CD8-positive, alpha-beta memory T cell (primary cell): ENCODE measurements at places on chromosomes 5 and 9. TPM values are rescaled to one million over a fixed set of nuclear protein-coding genes. Genes with fewer than 3 reads are reported as not detected.
A peak's percentile ranks its signal among the peaks of the same experiment; 100 is the strongest.

- no peak for DNase-seq
These were observed 389.4 kb downstream of the CTNND2 start for GRCh38 chr5:11514705-11515432.

GRCh38 chr9:80157561-80157983 is 585.8 kb downstream of the TLE4 start:
- DNase-seq: no peak

GRCh38 chr5:138240650-138241385 is 27.7 kb upstream of the CDC23 start:
- DNase-seq: no peak

GRCh38 chr9:89455356-89455824 is 42.5 kb downstream of the SEMA4D start:
- DNase-seq: peak; percentile 68

DNA sequence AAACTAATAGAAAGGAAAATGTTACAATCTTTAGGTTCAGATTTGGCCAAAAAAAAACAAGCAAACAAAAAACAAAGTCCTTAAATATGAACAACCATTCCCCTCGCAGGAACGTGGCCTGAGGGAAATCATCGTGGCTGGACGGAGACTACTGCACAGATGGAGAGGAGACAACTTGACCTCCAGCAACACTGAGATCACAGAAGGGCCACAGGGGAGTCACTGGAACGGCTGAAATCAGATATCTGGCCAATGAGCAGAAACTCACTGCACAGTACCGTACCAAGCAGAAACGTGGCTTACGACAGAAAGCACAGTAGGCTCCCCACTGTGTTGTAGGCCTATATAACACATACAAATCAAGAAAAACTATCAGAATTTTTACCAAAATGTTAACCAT is 27.7 kb downstream of the CAMSAP1 start:
- no peak for DNase-seq

GRCh38 chr5:76074487-76075065 is 8.6 kb upstream of the SV2C start:
- no peak for DNase-seq

DNA sequence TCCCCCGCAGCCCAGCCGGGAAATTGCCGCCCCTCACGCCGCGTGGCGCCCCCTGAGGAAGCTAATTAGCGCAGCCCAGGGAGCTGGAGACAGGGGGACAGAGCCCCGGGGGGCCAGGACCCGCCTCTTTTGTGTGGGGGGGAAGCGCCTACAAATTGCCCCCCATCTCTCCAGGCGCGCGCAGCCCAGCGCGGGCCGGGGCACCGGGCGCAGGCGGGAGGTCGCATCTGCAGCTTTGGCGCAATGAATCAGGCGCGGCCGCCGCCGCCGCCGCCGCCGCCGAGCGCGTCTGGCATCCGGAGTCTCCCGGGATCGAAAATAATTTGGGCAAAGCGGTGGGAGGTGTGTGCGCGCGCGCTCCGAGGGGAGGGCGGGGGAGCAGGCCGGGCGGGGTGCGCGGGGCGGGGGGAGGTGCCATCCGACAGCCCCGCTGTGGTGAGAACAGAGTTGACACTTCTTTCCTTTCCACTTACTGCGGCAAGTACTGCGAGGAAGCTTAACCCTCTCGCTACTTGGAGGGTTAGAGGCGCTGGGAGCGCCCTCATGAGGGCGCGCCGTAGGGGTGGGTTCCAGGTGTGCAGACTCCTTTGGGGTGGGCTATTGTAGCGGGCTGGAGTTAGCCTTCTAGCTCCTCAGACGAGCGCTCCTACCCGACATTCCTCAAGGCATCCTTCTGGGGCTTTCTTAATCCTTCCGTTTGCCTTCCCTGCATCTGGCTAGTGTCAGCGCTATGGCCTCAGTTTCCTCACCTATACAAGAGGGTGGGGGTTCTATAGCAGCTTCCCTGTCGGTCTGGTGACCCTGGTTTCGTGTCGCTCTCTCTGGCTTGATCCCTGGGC is 63.1 kb downstream of the CXXC5 start:
- DNase-seq: peak; percentile 62

DNA sequence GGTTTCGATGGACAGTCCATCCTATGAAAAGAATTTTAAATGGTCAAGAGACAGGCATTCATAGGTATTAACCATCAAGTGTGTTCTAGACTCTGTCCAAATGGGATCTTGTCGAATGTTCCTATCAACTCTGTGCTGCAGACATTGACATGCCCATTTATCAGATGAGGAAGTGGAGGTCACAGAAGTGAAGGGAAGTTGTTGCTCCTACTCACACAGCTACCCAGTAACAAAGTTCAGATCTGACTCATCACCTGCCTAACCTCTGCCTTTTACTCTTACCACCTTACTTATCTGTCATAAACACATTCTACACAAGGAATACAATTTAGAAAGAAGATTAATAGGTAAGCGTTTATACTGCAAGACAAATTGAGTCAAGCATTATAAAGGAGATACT is 426.2 kb upstream of the BRINP1 start:
- DNase-seq: no peak

GRCh38 chr9:131433302-131433854 is 39.5 kb downstream of the PRRC2B start:
- no peak for DNase-seq

- DNase-seq: no peak
These were observed 9.9 kb upstream of the MEGF10 start for GRCh38 chr5:127280491-127281220.

- DNase-seq: peak; percentile 91
These were observed at the start of gene TRIM32 for GRCh38 chr9:116687074-116687753. TRIM32 (plus strand) TSS chr9:116687305; CDS start chr9:116697743, 10,438 bp downstream.

GRCh38 chr9:16425562-16426231 is 444.8 kb downstream of the BNC2 start:
- no peak for DNase-seq

- DNase-seq: no peak
These were observed 397.6 kb downstream of the SEMA5A start for GRCh38 chr5:9148242-9148641.

DNA sequence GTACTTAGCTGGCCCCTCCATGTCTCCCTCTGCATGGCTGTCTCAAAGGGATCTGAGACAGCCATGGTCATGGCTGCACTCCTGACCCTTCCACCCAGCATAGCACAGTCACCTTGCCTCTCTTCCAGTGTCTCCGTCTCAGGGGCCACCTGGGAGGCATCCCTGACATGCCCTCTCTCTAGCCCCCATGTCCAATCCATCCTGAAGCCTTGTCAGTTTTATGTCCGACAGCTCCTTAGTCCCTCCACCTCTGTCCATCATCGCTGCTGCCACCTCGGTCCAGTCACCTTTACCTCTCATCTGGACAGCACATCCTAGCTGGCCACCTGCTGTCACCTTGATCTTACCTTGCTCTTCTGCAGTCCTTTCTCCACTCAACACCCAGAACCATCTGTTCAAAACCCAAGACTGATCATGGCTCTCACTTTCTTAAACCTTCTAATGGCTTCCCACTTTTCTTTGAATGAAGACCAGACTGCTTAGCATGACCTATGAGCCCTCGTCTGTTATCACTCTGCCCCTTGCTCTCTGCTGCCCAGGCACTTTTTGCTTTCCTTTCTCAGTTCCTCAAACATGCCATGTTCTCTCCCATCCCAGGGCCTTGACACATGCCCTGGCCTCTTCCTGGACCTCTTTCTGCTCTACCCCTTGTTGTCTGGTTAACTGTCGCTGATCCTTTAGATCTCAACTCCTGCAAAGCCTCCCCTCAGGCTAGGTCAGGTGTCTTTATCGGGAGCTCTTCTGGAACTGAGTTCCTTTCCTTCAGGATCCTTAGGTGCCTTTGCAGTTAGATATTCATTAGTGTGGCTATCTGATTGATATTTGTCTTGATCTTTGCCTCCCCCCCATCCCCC is 181.8 kb upstream of the PITX1 start:
- no peak for DNase-seq

DNA sequence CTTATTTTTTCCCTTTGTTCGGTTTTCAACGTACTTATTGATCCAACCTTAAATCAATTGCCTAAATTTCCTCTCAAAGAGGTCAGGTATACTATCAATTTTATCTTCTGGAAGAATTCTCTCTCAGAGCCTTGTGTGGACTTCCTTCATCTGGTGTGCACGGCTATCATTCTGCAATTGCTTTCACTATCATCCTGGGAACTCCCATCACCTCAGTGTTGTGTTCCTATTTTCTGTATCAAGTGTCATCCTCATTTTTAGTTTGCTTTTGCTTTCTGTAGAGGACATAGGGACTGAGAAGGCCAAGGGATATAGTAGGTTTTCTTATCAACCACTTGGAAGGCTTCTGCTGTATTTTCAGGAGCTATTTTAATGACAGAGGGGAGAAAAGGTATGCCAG is 11.3 kb downstream of the STOM start:
- no peak for DNase-seq

GRCh38 chr5:11130131-11130530 is 369.1 kb upstream of the DAP start:
- no peak for DNase-seq

DNA sequence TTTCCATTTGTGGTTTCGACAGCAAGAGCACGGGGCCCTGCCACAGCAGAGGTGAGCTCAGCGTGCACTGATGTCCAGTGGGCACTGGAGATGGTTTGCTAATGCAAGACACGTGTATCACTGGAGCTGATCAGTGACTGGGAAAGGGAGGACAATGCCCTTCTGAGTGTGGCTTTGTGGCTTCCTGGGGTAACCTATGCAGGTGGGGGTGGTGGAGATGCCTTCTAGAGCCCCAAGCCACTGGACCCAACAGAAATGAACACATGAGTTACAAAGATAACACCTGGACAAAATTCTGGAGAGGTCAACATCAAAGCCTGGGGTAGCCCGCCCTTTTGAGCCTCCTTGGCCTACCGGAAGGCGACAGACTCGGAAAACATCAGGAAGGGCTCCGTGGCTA is 261.3 kb downstream of the CRB2 start:
- no peak for DNase-seq

GRCh38 chr5:76413746-76414145 is 10.7 kb downstream of the IQGAP2 start:
- DNase-seq: no peak

DNA sequence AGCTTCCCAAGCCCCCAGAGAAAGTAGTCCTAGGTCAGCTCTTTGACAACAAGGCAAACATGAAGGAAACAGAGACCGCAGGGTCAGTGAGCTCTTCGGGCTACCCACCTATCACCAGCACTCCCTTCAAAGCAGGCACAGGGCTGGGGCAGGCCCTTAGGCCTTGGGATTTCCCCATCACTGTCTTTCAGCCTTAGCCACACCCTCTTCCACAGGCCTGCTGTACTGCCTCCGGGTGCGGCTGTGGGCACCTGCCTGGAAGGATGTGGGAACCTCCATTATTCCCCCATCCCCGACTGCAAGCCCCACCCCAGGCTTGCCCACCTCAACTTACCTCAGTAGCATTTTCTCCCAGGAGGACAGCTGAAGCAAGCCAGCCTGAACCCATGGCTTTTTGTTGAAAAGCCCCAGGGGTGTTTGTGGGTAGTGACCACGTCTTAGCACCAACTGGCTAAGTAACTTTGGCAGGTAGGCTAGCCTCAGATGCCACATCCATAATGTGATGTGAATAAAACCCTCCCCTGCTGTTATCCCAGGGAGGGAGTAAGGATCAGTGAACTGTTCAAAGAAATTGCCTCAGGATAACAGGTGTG is 100.2 kb downstream of the PIK3R1 start:
- peak; percentile 13 for DNase-seq

GRCh38 chr5:78624011-78624541 is 24.5 kb downstream of the LHFPL2 start:
- no peak for DNase-seq

DNA sequence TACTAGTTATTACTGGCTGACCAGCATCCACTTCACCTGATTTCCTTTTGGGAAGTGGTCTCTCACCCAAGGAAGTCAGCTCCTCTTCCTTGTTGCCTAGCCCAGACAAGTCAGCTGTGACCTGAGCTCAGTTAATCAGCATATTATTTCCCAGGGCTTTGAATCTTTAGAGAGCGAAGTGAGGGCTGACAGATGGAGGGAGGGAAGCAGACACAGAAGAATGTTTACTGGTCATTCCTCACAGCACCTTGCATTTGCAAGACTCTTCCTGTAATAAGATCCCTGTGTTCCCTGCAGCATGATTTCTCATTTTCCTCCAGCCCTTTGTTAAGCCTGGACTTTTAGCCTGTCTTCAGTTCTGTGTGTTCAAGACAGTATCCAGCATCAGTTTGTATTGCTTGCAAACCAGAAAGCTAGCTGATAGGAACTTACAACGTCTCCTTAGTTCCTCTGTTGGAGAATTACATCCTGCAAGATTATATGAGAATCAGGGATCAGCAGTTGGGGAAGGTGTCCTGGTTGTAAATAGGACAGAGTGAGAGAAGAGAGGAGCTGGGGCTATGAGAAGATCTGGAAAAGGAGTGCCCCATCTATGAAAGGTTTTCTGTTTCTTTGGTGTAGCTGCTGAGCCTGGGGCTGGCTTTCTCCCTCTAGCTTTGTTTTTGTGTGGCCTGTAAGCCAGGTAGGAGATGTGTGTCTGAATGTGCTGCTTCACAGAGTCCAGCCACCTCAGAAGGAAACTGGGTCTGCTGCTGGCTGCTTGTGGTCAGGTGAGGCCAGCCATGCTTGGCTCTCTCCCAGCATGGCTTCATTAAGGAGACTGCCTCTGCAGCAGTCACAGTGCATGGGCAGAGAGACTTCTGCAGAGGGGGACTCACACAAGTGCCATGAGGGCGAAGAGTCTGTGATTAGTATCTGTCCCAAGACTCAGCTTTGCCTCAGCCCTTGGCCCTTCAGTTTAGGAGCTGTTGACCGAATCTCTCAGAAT is 50.3 kb downstream of the MAN2A1 start:
- DNase-seq: no peak

- DNase-seq: no peak
These were observed 217.5 kb downstream of the RAB3C start for GRCh38 chr5:58800356-58800755.

GRCh38 chr9:81656871-81657337 is 32.4 kb downstream of the TLE1 start:
- DNase-seq: no peak

DNA sequence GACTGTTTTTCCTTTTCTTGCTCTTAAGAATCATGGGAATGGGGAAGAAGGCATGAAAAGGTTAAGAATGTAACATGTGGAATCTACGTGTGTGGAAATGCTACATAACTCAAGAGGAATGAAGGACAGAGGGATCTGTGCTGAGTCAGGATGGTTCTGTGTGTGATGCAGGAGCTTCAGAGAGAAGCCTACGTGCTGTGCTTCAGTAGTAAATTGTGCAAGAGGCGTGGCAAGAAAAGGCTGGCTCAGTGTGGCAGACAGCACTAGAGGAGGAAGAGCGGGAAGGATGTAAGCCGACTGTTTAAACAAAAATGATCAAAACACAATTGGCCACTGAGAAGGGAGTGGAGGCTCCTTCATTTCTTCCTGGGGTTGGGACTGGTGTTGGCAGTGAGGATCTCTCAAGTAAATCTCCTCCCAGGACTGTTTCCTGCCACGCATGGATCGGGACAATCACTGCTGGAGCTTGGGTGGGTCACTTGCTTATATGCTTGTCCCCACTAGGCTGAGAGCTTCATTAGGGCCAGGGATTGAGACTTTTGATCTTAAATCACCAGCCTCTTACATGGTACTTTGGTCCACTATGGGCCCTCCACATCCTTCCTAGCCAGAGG is 59.4 kb upstream of the BASP1 start:
- DNase-seq: no peak

TRIM7 gene
- 2.3 TPM for total RNA-seq

BARHL1 gene
- total RNA-seq: not detected

MCC gene
- total RNA-seq: 5.4 TPM

CBY3 gene
- 0.91 TPM for total RNA-seq

DIRAS2 gene
- total RNA-seq: not detected

CNTNAP3 gene
- not detected for total RNA-seq

GABRB2 gene
- total RNA-seq: not detected

TPRN gene
- total RNA-seq: 15.1 TPM

FOXI1 gene
- not detected for total RNA-seq

PTPN3 gene
- 0.29 TPM for total RNA-seq

GLDC gene
- total RNA-seq: 3.1 TPM

TEX48 gene
- 0.46 TPM for total RNA-seq

ADAMTS12 gene
- not detected for total RNA-seq

PROB1 gene
- total RNA-seq: 6.7 TPM

ZBTB43 gene
- 22.8 TPM for total RNA-seq
